ENCODE measurements at places on chromosomes 4 and X. TPM values are rescaled to one million over a fixed set of nuclear protein-coding genes. Genes with fewer than 3 reads are reported as not detected.

DNA sequence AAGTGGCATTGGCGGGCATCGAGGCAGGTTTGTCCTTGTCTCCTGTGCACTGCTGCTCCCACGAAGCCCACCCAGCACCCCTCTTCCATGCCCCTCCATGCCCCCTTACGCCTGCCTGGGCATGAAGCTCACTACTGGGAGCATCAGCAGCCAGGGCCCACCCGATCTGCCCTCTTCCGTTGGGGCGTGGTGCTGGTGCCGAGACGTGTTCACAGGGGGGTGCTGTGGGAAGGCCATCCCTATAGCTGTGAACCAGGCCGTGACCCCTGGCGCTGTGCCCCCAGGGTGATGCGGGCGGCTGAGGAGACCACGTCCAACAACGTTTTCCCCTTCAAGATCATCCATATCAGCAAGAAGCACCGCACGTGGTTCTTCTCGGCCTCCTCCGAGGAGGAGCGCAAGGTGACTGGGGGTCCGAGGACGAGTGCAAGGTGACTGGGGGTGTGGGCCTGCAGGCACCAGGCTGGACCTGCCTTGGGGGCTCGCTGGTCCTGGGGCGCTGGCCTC lies 19.3 kb upstream of the ADD1 start:
- no peak for DNase-seq

GRCh38 chr4:29770627-29771026 lies 949.5 kb upstream of the PCDH7 start:
- DNase-seq: no peak

DNA sequence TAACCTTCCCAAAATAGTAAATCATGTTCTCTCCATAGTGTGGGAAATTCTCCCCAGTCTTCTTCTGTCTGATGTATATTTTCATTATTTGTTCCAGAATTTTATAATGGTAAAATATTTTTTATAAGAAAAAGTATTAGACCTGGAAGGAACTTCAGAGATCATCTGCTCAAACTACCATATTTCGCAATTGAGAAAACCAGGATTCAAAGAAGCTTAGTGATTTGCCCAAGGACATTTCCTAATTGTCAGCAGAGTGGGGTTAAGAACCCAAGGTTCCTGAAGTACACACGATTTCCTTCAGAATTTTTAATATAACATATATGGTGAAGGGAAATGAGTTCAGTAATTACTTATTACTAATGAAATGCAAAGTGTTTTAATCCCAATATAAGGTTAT lies 24.1 kb downstream of the OCIAD1 start:
- DNase-seq: no peak

- no peak for DNase-seq
These were observed 118.8 kb downstream of the PDLIM5 start for GRCh38 chr4:94570558-94570957.

DNA sequence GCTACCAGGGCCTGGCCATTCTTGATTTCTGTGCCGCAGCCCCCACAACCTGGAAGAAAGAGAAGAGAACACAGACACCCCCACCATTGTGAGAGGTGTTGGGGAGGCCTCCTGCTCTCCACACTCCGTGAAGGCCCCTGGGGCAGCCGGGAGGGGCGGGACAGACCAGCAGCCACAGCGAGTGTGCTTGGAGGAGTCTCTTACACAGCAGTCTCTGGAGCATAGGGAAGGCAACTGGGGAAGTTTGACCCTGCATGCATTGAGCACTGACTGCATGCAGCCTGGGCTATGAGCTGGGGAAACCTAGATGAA lies 77.9 kb downstream of the ABLIM2 start:
- DNase-seq: no peak

- no peak for DNase-seq
These were observed 38.9 kb downstream of the GPC4 start for GRCh38 chrX:133376422-133376821.

- DNase-seq: no peak
These were observed 83.9 kb downstream of the MAMLD1 start for GRCh38 chrX:150446995-150447394.

DNA sequence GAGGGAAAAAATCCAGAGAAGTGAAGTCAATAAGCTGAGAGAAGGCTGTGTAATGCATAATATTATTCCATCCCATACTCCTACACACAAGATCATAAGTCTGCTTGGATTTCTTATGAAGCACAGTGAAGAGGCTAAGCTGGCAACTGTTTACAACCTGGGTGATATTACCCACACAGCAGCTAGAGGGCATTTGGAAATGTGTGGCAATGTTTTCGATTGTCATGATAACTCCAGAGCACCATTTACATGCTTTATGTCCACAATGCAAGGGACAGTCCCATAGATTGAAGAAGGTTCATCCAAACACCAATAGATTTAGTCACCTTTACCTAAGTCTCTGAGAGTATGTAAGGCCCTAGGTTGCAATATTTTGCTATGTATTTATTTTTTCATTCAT lies 412.2 kb downstream of the PPP3CA start:
- DNase-seq: no peak

The ART3 gene
- polyA plus RNA-seq: 38.3 TPM

The HSFX2 gene
- 0.18 TPM for polyA plus RNA-seq
